ENCODE measurements at places on chromosomes 4 and X.
A peak's percentile ranks its signal among the peaks of the same experiment; 100 is the strongest.

GRCh38 chr4:105698607-105699006, 9.9 kb downstream of the INTS12 start:
- no peak for DNase-seq

- DNase-seq, result no peak
Measured at GRCh38 chr4:155802190-155802959, 43.6 kb downstream of the GUCY1B1 start.

GRCh38 chr4:165461159-165461821, 82.5 kb downstream of the CPE start:
- no peak for DNase-seq

DNA sequence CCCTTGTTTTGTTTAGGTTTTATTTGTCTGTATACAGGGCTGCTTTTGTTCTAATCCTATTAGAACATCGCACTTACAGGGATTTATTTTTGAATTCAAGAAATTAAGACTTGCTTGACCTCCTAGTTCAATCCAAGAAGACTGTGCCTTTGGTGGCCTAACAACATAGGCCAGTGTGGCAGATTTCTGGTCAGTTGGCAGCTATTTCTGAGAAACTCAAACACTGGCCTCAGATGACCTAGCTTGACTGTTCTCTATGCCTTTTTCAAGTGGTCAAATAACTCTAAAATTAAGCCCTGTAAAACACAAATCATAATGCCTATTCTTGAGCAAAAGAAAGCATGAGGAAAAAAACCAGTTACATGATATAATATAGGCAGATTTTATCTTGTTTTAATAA, 89.3 kb upstream of the GPR34 start:
- no peak for DNase-seq

DNA sequence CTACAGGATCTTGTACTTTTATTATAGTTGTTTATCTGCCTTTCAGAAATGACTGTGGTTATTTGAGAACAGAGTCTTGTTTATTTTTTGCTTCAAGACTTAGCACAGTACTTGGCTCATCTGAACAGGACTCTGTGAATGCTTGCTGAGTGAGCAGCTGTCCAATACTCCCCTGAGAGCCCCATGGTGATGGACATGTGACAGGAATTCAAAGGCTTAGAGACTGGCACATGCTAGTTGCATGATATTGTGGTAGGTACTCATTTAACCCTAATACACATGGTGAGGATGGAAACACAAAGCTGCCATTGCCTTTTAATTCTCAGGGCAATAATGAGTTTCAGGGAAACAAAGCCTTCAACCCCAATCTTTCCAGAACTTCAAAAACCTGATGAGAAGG, 97.3 kb downstream of the GEMIN8 start:
- DNase-seq, result no peak

- peak; percentile 23 for DNase-seq
Measured at GRCh38 chr4:183989461-183989860, 84.4 kb downstream of the STOX2 start.
